ENCODE measurements at places on chromosomes 12 and 14. TPM values are rescaled to one million over a fixed set of nuclear protein-coding genes. Genes with fewer than 3 reads are reported as not detected.

GRCh38 chr12:115443351-115443938, 759.5 kb upstream of the TBX3 start:
- no peak for DNase-seq

PPHLN1 gene
- total RNA-seq: 70.6 TPM

- DNase-seq: no peak
These were observed 4.5 kb upstream of the KRT4 start for GRCh38 chr12:52818388-52818787.

HCFC2 gene
- total RNA-seq: 22.0 TPM

GRCh38 chr12:94074980-94075629, 73.3 kb upstream of the PLXNC1 start:
- DNase-seq: peak; percentile 74

GRCh38 chr12:132024758-132025157, 75.0 kb downstream of the EP400 start:
- DNase-seq: no peak

IL31 gene
- total RNA-seq: not detected

SLCO1B1 gene
- total RNA-seq: not detected

GRCh38 chr12:30932881-30933280, 6.3 kb downstream of the TSPAN11 start:
- no peak for DNase-seq

- no peak for DNase-seq
These were observed 186.3 kb upstream of the PLEKHA5 start for GRCh38 chr12:18943200-18943599.

- DNase-seq: peak; percentile 56
These were observed 105.9 kb upstream of the BCAT1 start for GRCh38 chr12:25054783-25055144.

- DNase-seq: no peak
These were observed 4.7 kb downstream of the CISTR start for GRCh38 chr12:53747095-53747494.
